ENCODE measurements at places on chromosomes 4 and X. TPM values are rescaled to one million over a fixed set of nuclear protein-coding genes. Genes with fewer than 3 reads are reported as not detected.

GRCh38 chr4:55269995-55270394, 76.0 kb upstream of the SRD5A3 start:
- DNase-seq = peak; percentile 96

DNA sequence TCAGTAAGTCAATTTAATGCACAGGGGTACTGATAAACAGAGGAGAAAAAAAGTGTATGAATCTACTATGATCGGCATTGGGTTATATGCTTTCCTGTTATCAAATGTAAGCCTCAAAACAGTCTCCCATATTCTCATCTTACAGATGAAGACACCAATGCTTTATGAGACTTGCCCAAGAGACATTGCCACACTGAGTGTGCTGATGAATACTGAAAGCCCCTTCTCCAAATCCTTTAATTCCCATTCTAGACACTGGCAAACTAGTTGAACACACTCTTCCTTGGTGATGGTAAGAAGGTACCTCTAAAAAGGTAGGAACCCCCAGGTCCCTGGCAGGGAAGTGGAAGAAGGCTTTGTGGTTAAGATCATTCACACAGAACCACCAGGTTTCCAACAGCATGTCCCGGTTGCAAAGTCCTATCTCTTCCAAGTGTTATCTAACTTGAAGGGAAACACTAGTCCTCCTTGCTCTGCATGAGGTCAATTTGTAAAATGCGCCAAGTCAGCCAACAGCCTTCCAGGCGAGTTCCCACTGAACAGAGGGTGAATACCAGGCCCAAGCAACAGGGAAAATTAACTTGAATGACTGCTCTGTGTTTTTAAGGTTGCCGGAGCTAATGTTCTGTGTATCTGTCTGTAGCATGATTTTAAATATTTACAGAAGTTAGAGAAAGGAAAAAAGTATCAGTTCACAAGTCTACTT, 5.1 kb downstream of the SETD7 start:
- peak; percentile 26 for DNase-seq

GRCh38 chr4:67746797-67747495, 7.2 kb downstream of the GNRHR start:
- peak; percentile 52 for DNase-seq

- no peak for DNase-seq
Observed at GRCh38 chr4:81214881-81215868, at the start of gene PRKG2. TSS of gene PRKG2 (minus strand) at chr4:81215222. CDS start at chr4:81205047, 10,175 bp downstream.

DNA sequence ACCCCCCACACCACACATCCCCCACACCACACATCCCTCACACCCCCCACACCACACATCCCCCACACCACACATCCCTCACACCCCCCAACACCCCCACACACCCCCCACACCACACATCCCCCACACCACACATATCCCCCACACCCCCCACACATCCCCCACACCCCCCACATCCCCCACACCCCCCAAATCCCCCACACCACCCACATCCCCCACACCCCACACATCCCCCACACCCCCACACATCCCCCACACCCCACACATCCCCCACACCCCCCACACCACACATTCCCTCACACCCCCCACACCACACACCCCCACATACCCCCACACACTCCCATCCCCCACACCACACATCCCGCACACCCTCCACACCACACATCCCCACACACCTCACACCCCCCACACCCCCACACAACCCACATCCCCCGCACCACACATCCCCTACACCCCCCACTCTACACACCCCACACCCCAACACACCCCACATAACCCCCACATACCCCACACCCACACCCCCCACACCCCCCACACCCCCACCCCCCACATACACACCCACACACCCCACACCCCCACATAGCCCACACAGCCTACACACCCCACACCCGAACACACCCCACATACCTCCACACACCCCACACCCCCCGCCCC, 172.9 kb downstream of the DCLK2 start:
- DNase-seq = no peak

DNA sequence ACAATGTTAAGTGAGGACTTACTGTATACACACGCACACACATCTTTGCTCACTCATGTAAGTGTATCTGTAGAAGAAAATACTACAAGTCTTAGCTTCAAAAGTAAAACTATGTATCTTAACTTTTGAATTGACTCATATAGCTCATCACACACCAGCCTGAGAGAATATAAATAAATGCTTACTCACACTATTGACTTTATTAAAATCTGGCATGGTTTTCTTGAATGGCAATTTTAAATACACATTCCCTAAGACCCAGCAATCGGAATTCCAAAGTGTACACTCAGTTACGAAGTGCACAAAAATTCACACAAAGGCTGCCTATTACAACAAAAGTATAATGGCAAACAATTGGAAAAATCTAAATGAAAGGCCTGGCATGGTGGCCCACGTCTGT, 2.0 kb downstream of the ERCC6L start:
- no peak for DNase-seq

DNA sequence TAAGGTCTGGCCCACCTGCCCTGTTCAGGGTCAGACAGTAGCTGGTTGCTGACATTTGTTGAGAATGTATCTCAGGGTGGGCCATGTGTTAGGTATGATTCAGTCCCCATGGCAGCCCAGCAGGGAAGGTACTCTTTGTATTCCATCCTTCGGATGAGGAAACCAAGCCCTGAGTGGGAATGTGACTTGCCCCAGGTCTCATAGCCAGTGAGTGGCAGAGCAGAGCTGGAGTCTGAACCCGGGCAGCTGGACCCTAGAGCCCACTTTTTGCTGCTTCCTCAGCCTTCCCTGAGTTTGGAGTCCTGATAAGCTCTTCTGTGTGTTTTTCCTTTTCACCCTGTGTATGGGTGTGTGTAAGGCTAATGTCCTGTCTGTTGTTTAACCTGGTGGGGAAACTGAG, 21.6 kb upstream of the UBA1 start:
- no peak for DNase-seq

GRCh38 chrX:72536542-72536941, 36.1 kb downstream of the HDAC8 start:
- no peak for DNase-seq

GRCh38 chrX:149145845-149146285, 359.2 kb downstream of the IDS start:
- DNase-seq = no peak

- no peak for DNase-seq
Observed at GRCh38 chr4:2256156-2256731, 5.7 kb downstream of the MXD4 start.

DNA sequence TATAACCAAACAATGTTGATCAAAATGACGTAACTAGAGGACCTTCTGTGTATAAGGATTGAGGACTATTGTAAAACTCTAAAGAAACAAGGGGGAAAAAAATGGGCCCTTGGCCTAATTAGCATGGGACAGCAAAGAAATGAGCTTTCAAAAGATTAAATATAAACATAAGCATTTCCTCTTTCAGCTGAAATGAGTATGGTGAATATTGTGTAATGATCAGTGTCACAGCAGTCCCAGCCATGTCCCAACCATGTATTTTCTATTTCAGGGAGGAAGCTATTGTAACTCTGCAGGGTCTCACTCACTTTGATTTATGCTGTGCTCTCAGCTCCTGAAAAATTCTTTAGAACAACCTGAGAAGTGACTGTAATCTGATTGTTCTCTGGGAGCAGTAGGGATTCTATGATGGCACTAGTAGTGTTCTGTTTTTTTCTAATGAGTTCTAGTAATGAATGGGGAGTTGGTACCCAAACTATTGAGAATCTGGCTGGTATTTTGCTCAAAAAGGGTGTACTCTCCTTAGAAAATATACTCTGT, 25.8 kb downstream of the ANXA10 start:
- DNase-seq = no peak

DNA sequence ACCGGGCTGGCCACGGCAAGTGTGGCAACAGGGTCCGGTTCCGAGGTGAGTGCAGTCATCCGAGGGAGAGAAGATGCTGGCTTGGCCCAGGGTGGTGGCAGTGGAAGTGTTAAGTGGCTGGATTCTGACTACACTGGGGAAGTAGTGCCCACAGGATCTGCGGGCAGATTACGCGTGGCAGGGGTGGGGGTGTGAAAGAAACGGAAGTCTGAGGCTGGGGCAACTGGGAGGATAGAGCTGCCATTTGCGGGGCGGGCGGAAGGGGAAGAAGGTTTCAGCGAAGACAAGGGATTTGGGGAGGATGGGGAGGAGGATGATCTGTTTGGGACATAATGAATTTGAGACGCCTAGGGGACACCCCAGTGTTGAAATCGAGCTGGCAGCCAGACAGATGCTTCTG, 5.3 kb downstream of the RS1 start:
- no peak for DNase-seq

GRCh38 chr4:83780053-83780733, 244.3 kb downstream of the GPAT3 start:
- DNase-seq = no peak

- no peak for DNase-seq
Observed at GRCh38 chrX:40663078-40663740, 15.8 kb upstream of the CXorf38 start.

DNA sequence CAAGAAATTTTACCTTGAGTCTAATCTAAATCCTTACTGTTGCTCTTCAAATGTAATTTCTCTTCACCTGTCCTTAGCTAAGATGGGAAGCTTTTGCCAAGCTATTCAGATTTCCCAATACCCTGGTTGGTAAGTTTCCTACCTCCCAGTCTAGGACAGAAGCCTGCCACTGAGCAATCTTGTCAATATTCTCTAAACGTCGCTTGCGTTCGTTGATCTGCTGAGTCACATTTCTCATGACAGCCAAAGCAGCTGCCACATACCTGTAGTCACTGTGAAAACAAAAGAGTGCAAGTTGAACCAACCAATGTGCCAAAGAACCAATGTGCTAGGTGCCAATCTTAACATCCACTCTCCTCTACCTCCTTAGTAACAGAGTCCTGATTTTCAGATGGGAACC, 111.1 kb downstream of the ARHGEF9 start:
- DNase-seq = no peak

GRCh38 chr4:63788271-63788670, 621.0 kb downstream of the TECRL start:
- DNase-seq = no peak

DNA sequence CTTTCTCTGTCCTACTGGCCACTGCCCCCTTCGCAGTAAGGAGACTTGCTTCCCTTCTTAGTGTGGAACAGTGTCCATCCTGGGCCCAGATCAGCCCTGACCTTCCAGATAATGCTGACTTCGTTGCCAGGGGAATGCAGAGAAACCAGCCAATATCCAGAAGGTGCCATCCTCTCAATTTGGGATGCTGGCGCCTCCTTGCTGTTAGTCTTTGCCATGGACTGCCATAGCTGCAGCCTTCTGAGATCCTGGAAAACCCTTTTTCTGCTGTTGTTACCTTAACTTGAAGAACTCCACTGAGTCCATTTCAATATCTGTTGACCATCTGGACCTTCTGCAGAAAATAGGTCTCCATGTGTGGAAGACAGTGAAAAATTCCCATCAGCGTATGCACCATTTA, 21.8 kb downstream of the RAI2 start:
- no peak for DNase-seq

GRCh38 chr4:138437263-138437851, 195.2 kb upstream of the SLC7A11 start:
- no peak for DNase-seq

DNA sequence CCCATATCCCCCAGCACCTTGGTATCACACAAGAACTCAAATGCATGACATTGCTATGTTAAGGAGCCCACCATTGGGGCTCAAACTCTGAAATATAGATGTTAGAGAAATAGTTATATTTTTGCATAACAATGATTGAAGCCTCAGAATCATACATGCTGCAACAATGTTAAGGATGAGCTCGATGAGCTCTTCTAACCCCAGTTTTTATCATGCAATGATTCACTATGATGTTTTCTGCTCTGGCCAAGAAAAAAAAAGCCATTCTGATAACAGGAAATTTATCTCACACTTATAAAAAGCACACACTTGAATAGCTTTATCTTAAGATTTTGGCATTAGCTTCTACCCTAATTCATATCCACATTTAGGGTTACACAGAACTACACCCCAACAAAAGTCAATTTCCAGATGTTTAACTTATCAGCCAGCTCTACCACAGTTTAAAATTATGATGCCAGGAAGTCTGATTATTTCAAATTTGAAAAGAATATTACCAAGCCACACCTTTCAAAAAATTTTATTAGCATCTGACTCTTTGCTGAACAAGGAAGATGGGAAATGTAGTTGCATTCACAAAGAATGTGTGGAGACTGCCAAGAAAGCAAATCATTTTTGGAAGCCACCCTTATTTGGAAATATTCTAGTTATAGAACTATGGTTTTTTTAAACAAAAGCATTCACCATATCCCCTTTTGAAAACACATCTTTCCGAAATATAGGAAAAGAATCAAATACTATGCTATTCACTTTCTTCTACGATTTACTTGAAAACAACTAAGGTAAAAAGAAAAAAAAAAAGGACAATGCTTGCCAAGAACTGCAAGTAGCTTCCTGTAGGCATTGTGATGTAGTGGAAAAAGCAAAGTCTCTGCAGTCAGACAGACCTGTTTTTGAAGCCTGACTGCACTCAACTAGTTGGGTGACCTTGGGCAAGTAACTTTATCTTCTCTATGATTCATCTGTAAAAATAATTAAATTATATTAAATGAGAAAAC, 100.8 kb upstream of the PLS3 start:
- peak; percentile 84 for DNase-seq

DNA sequence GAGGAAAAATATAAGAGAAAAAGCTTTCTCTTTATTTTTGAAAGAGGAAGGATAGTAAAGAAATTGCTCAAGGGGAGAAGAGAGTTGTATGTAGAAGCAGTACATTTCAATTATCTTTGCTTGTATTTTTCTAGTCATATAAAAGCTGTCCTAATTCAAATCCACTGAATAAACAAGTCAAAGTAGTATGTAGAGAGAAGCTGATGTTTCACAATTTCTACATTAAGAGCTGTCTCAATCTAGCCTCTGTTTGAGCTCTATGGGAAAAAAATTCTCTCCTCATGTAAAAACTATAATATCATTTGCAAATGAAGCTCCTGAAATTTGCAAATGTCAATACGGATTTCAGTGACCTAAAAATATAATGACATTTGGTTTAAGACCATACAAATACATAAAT, 52.6 kb downstream of the CHM start:
- DNase-seq = no peak

- DNase-seq = no peak
Observed at GRCh38 chrX:2901367-2902036, 27.6 kb downstream of the ARSD start.

Gene AKAP17A
- 45.5 TPM for total RNA-seq

Gene HPGD
- not detected for total RNA-seq

Gene SGCB
- total RNA-seq = 54.0 TPM

Gene BCAP31
- 203 TPM for total RNA-seq

Gene RNF150
- total RNA-seq = 0.33 TPM

Gene CENPVL3
- not detected for total RNA-seq

Gene CLCN4
- total RNA-seq = 19.8 TPM

Gene GRK4
- total RNA-seq = 5.9 TPM

Gene ITGB1BP2
- total RNA-seq = 4.6 TPM

Gene SYTL5
- total RNA-seq = not detected

Gene GDPD2
- total RNA-seq = 0.29 TPM

Gene TLR1
- 2.7 TPM for total RNA-seq

Gene SLC10A4
- total RNA-seq = not detected

Gene TENM3
- total RNA-seq = 6.2 TPM

Gene BST1
- 6.6 TPM for total RNA-seq

Measured in endothelial cell of umbilical vein (primary cell).